ENCODE measurements at places on chromosomes 4 and X.

- no peak for DNase-seq
Observed at GRCh38 chr4:59057804-59058203, 1947.6 kb upstream of the IGFBP7 start.

DNA sequence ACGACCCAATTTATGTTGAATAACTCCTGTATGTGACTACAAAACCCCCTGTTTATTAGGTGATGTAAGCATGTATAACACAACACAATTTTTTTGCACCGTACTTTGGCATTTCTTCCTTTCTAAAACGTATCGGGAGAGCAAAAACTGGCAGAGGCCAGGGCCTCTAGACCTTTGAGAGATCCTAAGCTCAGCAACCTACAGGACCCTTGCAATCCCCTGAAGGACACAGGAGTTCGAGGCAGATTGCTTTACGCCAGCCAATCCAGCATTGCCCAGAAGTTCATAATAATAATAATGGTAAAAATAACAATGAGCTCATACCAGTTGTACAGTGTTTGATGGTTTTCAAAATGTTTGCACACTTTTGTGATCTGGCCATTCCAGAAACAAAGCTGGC lies 7.7 kb downstream of the NKX3-2 start:
- DNase-seq: no peak

DNA sequence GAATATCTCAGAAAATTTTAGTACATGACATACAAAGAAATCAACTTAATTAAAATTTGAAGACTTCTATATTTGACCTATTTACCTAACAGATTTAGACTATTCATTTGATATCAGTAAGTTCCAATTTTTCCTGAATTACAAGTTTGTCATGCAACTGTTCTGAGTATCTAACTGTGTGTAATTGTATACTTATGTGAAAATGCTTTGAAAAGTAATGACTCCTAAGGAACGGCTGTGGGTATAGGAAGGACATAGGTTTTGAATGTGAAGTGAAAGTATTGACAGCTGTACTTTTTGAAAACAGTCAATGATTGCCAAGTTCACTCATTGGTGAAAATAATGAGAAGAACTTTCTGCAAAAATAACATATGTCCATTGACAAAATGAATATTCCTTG lies 2.9 kb downstream of the GRIA2 start:
- no peak for DNase-seq

GRCh38 chr4:181830404-181831035 lies 412.7 kb upstream of the TENM3 start:
- no peak for DNase-seq

- DNase-seq: no peak
Observed at GRCh38 chr4:33072298-33073089, 2352.3 kb downstream of the PCDH7 start.

GRCh38 chrX:122500556-122500955 lies 683.5 kb upstream of the GRIA3 start:
- no peak for DNase-seq

- no peak for DNase-seq
Observed at GRCh38 chrX:104568304-104568915, 2.4 kb downstream of the IL1RAPL2 start.

- no peak for DNase-seq
Observed at GRCh38 chr4:141898346-141898745, 262.0 kb downstream of the IL15 start.

- no peak for DNase-seq
Observed at GRCh38 chrX:137982472-137983172, 416.7 kb downstream of the ZIC3 start.

GRCh38 chr4:135277068-135277979 lies 1075.7 kb upstream of the PABPC4L start:
- DNase-seq: no peak

- DNase-seq: no peak
Observed at GRCh38 chrX:2707334-2707760, 16.3 kb downstream of the CD99 start.

- no peak for DNase-seq
Observed at GRCh38 chr4:111136438-111136837, 513.6 kb upstream of the PITX2 start.

GRCh38 chr4:138833974-138834373 lies 181.6 kb upstream of the NOCT start:
- DNase-seq: no peak

GRCh38 chr4:19104176-19104575 lies 1082.6 kb upstream of the LCORL start:
- no peak for DNase-seq

DNA sequence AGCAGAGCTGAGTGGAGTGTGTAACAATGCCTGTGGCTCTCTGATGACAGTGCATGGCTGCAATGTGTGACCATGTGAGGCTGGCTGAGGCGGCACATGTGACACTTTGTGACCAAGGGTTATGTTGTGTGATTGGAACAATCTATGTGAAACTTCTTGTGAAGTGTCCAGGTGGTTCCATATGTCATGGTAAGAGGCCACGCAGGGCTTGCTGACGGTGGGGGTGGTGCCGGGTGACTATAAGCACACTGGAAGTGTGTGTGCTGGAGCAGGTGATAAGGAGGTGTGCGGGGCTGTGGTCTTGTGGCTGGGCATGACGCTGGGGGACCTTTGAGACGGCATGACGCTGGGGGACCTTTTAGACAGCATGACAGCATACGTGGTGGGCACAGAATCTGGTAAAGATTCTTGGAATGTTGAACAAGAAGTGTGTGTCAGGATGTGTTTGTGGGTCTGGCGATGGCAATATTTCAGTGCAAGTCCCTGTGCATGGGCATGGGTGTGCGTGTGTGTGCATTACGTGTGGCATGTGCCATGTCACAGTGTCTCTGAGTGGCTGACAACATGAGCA lies 7.4 kb upstream of the HDAC6 start:
- DNase-seq: no peak

DNA sequence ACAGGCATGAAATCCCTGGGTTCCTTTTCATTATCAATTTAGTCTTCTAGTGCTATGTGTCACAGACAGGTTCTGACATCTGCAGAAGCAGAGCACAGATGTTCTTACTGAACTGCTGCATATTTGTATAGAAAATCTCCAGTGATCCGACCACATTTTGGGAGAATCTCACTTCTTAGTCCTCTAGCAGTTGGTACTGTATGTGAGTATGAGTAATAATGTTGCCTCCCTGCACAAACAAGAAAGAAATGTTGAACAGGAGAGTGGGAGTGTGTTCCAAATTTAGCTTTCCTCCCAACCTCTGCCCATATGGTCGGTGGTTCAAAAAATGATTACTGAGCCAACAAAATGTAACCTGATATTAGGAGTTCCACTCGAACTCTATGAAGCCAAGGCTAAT lies 165.3 kb upstream of the GPC4 start:
- no peak for DNase-seq

DNA sequence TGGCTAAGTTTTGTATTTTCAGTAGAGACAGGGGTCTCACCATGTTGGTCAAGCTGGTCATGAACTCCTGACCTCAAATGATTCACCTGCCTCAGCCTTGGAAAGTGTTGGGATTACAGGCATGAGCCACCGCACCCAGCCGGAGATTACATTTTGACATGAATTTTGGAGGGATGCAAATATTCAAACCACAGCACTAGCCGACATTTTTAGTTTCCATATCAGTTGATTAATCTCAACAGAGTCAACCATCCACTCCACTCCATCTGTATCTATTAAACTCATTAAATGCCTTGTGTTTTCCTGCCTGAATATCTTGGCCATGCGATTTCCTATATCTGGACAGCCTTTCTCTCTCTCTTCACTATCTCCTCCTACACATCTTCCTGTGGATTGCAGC lies 64.1 kb upstream of the PDGFRA start:
- no peak for DNase-seq

DNA sequence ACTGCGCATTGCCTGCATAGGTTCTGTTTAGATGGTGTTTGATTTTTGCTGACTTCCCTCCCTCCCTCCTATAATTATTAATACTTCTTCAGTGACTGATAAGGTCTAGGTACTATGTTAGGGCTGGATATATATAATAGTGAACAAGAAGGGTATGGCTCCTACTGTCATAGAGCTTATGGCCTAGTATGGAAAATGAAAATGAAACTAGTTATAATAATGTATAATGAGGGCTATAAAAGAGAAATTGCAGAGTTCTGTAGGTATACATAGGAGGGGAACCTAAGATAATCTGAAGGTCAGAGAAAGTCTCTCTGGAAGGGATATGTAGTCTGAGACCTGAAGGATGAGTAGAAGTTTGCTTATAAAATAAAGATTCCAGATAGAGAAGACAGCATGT lies 102.1 kb downstream of the DCK start:
- no peak for DNase-seq

GRCh38 chr4:128600996-128601871 lies 208.3 kb upstream of the JADE1 start:
- no peak for DNase-seq

DNA sequence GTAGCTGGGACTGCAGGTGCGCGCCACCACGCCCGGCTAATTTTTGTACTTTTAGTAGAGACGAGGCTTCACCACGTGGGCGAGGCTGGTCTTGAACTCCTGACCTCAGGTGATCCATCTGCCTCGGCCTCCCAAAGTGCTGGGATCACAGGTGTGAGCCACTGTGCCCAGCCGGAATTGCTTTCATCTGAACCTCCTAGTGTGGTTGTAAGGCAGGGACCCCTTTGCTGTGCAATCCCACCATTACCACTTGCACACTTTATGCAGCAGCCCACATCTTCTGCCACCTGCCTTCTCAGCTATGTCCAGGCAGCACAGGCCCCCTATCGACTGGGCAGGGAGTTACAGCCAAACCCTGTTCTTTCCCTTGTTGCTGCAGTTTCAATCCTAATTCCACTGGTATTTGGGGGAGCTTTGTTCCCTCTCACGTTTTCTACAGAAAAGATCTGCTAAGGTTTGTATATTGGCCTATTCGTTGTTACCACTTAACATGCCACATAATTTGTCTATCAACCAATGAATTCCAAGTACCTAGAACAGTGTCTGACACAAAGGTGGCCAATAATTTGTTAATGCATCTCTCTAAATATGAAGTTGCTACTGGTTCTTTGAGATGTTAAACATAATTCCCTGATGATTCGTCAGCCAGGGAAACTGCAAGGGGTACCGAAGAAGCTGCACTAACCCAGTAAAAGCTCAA lies 6.5 kb downstream of the RPL39 start:
- peak; percentile 9 for DNase-seq

- DNase-seq: no peak
Observed at GRCh38 chr4:189414021-189414420, 526.7 kb upstream of the FRG1 start.

DNA sequence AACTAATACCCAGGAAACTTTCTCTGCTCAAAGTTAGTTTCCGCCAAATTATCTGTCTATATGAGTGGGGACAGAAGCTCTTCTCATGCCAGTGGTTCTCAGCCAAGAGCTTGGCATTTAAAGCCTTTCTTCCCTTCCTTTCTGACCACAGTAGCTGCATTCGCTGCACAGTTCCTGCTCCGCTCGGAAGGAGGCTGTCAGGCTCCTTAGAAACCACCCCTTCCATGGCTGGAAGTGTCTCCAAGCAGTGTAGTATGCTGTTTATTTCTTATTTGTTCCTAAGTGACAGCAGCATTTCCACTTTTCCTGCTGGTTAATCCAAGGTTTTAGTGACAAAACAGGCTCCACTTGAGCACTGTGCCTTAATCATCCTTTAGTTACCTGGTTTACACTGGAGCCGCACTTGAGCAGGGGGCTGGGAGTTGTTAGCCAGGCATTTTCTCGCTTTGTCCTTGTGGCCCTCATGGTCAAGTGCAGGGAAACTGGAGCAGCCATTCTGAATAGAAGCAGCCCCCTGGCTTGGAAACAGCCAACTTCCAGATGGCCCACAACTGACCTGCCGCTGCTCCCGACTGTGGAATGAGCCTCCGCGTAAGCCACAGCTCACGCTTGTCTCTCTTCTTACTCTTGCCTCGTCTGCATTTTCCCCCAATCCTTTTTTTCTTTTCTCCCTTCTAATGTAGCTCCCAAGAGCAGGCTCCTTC lies 739.4 kb upstream of the TENM3 start:
- no peak for DNase-seq

DNA sequence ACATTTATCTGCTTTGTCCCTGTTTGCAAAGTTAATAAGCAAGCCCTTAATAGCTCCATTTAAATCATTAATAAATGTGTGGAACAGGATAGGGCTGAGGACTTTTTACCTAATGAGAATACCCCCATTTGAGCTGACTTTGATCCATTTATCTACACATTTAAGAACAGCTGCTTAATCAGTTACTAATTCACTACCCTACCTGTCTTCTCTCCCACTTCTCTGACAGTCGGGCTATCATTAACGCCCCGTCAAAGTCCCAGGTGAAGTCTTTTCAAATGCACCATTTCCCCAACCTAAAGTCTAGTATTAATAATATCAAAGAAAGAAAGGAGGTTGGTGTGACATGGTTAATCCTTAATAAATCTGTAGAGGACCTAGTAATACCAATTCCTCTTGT lies 57.2 kb upstream of the NAP1L5 start:
- no peak for DNase-seq

GRCh38 chrX:40147126-40147952 lies 49.6 kb upstream of the BCOR start:
- DNase-seq: no peak

DNA sequence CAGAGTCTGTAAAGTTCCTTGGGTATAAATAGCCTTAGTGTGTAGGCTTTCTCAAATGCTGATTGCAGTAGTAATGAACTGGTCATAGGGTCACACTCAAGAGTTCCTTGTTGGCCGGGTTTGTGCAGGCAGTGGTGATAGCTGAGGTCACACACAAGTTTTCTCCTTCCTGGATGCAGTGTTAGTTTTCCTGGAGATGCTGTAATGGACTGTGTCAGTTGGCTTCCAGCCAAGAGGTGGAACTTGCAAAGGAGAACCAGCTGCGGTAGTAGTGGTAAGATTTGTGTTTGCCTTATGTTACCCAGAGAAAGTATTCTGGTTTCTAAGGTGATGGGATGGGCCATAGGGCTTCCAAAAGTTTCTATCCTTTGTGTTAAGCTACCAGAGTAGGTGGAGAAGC lies 409.8 kb upstream of the FRG1 start:
- no peak for DNase-seq

DNA sequence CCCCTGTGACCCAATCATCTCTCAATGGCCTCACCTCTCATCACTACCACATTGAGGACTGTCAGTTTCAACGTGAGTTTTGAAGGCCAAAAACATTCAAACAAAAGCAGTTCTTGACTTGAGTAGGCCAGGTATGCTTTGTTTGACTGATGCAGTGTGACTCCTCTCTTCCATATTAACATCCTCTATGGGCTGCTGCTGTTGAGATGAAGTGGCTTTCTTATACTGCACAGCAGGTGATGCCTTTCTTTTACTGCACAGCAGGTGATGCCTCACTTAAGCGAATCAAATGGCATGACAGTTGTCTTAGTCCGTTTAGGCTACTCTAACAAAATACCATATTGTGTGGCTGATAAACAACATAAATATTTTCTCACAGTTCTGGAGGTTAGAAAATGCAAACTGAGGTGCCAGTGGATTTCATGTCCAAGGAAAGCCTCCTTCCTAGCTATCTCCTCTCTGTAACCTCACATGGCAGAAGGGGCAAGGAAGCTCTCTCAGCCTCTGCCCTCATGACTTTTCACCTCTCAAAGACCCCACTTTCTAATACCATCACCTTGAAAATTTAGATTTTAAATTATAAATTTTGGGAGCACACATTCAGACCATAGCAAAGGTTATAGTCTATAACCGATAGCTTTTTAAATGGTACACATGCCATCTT lies 2267.9 kb upstream of the AGA start:
- no peak for DNase-seq

- no peak for DNase-seq
Observed at GRCh38 chr4:72311291-72311690, 257.7 kb downstream of the ADAMTS3 start.

Data from stimulated activated CD4-positive, alpha-beta T cell treated with anti-CD3 and anti-CD28 coated beads, TNF-alpha, amount 100 ng/mL, for 4 hours (primary cell).